ENCODE measurements at places on chromosomes 3 and 15.

GRCh38 chr15:49063402-49064280, 17.4 kb upstream of the SECISBP2L start:
- DNase-seq = no peak

GRCh38 chr3:106261915-106262683, 393.3 kb upstream of the CBLB start:
- no peak for DNase-seq

DNA sequence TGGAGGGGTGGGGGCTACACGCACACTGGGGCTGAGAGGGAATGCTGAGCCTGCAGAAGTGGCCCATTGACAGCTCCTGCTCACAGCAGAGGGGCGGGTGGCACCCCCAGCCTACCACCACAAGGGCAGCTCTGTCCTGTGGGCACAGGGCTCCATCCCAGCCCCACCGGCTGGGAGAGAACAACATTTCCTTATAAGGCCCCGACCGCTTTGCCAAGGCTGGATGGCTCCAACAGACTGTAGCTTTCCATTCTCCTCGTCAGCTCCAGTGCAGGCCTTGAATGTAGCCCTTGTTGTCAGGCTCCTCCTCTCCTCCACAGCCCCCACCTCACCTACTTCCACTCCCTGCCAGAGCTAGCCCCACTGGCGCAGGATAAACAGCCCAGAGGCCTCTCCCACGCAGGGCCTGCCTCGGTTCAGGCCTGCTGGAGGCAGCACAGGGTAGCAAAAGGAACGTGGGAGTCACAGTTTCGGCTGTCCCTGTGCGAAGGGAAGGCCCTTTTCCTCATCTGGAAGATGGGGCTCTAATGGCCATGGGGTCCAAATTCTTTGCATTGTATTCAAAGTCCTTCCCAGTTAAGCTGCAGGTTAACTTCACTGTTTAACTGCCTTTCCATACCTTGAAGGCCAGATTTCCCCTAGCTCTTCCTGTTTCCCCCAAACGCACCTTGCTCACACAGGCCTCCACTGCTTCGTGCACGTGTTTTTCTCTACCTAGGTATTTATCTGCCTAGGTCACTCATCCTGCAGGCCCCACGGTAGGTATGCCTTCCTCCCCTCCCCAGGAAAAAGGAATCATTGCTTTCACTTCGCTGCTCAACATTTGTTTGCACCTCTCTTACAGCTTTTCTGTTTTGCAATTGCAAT, 101.6 kb upstream of the LPP start:
- peak; percentile 89 for DNase-seq

GRCh38 chr3:12829886-12830784, 11.2 kb downstream of the RPL32 start:
- DNase-seq = no peak

GRCh38 chr3:146972726-146973125, 367.6 kb upstream of the PLSCR5 start:
- no peak for DNase-seq

GRCh38 chr3:155404486-155404885, 111.0 kb upstream of the STRIT1 start:
- DNase-seq = no peak

DNA sequence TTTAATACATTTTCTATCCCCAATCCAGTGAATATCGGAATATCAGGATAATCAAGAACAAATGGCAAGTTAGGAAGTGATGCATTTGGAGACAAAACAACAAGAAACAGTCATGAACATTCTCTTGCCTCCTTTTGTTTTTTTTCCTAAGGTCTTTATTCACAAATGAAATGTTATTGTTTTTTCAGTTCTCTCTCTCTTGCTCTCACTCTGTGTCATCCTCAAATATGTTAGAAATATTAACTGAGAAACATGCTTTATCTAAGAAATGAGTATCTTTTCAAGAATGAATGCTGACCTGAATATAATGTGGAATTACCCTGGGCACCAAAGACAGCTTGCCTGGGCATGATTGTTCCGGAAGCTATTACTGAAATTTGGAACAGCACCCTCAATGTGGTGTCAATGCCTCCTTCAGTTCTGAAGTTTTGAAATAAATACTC, 51.3 kb downstream of the RBMS3 start:
- DNase-seq = no peak

GRCh38 chr3:149608987-149609386, 48.8 kb downstream of the WWTR1 start:
- DNase-seq = no peak

- no peak for DNase-seq
These were observed 246.1 kb upstream of the RASGRP1 start for GRCh38 chr15:38810686-38811085.

GRCh38 chr15:76799760-76800159, 105.4 kb downstream of the SCAPER start:
- DNase-seq = no peak

DNA sequence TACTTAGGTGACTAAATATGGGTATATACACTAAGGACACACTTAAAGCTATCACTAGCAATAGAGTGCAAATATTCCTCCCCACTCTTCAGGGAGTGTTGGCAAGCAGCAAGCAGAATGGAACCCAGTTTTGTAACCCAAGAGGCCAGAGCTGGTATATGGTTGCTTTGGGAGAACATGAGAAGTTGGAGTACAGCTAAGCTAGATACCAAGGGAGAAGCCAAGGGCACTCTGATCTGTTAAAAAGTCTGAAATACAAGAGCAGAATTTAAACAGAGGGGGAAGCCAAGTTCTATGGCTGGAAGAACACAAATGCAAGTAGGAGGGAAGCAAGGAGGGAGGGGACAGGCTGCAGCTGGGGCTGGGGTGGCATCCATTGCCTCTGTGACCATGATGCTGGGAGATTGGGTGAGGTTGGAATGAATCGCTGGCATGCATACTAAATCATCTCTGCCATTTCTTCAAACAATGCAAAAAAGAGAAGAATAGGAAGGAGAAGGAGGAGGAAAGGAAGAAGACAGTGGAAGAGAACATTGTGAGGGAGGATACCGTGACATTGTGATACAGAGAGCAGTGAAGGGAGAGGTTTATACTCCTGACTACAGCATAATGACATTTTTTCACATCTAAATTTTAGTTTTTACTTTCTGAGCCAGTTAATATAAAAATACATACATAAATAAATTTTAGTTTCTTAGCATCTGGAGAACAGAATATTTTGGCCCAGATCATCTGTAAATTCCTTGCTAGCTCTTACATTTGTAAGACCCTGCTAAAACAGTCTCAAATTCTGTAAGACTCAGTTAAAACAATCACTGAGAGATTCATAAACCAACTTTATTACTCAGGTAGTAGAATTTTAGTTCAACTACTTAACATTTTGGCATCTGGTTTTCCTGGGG, 9.0 kb upstream of the ANXA2 start:
- no peak for DNase-seq

DNA sequence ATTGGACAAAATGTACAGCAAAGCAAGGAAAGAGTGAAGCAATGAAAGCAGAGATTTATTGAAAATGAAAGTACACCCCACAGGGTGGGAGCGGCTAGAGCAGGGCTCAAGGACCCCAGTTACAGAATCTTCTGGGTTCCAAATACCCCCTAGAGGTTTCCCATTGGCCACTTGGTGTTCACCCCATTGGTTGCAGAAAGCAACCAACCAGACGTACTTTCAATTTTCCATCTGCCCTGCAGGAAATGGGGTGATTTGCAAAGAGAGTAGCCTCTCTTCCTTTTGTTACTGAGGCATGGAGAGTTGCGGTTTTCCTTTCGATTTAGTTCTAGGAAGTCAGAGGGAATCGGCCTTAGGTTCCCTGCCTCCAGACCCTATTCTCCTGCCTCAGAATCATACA, 2.4 kb downstream of the PML start:
- peak; percentile 34 for DNase-seq

- DNase-seq = no peak
These were observed 78.9 kb downstream of the FAM174B start for GRCh38 chr15:92576597-92577200.

GRCh38 chr15:42131826-42132806, 24.3 kb downstream of the PLA2G4F start:
- no peak for DNase-seq

- DNase-seq = no peak
These were observed 835.6 kb downstream of the IGSF11 start for GRCh38 chr3:118199044-118199443.

- no peak for DNase-seq
These were observed 15.0 kb downstream of the KAT2B start for GRCh38 chr3:20055020-20055775.

GRCh38 chr3:23877329-23877980, 39.3 kb downstream of the NKIRAS1 start:
- no peak for DNase-seq

- no peak for DNase-seq
These were observed at the start of gene TJP1 for GRCh38 chr15:29822100-29822683. TSS of gene TJP1 (minus strand) at chr15:29822468. CDS start at chr15:29822028, 440 bp downstream.

DNA sequence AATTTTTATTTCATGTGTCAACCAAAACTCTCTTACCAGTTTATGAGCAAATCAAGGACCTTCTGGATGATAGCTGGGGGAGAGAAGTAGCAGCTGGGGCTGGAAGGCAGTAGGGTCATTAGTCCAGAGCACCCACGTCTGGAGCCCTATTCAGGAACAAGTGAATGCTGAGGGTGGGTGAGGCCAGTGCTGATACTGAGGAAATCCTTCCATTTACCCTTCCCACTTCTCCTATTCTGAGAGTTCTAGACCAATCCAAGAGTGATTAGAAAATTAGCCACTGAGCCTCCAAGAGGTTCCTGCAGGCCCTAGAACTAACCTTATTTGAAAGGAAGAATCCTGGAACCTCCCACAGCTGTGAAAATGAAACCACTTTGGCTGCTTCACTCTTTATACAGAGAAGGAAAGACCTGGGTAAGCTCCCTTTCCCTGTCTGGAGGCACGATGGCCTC, 46.2 kb upstream of the VILL start:
- DNase-seq = no peak

GRCh38 chr15:57924598-57924997, 140.9 kb downstream of the ALDH1A2 start:
- DNase-seq = no peak

DNA sequence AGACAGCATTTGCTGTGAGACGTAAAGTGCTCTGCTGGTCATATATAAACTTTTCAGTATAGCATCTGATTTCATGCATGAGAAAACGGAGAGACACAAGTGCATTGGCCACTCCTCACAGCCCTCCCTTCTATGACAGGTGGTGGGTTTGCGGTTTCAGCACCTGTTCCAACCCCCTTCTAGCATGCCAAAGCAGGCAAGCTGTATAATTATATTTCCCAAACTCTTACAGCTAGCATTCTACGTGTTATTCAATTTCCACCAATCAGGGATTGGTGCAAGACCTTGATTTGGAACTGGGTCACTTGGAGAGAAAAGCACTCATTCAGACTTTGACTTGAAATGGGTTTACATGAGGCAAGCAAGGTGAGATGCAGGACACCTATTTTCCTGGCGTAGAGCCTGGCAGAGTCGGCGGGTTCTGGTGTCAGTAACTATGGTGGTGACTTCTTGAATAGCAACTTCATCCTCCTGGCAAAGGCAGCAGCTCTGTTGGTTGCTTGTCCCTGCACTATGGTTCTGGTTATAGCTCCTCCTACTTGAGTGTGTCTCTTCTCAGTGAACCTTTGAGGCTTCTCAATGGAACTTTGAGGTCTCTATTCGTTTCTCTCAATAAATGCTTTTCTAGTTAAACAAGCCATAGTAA, 356.5 kb downstream of the TBL1XR1 start:
- no peak for DNase-seq

DNA sequence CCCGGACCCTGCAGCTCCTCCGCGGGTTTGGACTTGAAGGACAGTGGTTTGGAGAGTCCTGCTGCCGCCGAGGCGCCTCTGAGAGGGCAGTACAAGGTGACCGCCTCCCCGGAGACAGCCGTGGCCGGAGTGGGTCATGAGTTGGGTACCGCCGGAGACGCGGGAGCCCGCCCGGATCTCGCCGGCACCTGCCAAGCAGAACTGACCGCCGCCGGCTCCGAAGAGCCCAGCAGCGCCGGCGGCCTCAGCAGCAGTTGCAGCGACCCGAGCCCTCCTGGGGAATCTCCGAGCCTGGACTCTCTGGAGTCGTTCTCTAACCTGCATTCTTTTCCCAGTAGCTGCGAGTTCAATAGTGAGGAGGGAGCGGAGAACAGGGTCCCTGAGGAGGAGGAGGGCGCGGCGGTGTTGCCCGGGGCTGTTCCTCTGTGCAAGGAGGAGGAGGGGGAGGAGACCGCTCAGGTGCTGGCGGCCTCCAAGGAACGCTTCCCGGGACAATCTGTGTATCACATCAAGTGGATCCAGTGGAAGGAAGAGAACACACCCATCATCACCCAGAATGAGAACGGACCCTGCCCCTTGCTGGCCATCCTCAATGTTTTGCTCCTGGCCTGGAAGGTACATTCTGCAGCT, 634 bp downstream of the MINDY2 start:
- peak; percentile 46 for DNase-seq
